ENCODE measurements at places on chromosomes 12 and 14.

DNA sequence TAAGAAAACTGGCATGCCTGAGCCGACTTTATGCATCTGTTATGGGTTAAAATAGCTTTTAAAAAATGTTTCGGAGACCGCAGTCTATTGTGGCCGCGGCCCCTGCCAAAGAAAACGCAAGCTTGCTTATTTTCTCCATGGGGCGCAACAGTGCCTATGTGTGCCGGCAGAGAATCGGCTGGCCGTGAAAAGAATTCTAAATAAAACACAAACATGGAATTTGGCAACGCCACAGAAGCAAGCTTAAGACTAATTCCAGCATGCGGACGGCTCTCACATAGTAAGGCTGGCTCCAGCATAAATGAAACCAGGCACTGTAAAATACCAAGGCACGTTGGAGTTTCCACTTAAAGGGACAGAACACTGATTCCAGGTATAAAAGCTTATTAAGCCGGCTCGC is 56.7 kb downstream of the BCL11B start:
- peak; percentile 58 for DNase-seq

GRCh38 chr14:72023128-72024042 is 91.2 kb downstream of the RGS6 start:
- DNase-seq: peak; percentile 15

- DNase-seq: no peak
Measured at GRCh38 chr12:25364529-25365339, 114.0 kb upstream of the KRAS start.

DNA sequence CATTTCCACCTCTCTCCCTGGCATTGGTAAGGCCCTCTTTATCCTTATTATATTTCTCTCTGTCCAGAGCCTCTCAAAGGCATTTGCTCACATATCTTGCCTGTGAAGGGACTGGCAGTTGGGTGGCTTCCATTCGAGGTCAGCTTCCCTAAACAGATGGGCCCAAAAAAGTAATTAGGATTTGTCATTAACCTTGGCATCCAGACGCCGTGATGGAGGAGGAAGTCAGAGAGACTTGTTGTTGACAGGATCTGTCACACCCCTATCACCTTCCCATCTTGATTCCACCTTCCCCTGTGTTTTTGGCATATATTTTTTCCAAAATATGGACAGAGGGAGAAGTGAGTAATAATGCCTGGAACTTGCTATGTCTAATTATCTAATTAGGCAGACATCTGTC is 54.0 kb upstream of the OAS1 start:
- no peak for DNase-seq

DNA sequence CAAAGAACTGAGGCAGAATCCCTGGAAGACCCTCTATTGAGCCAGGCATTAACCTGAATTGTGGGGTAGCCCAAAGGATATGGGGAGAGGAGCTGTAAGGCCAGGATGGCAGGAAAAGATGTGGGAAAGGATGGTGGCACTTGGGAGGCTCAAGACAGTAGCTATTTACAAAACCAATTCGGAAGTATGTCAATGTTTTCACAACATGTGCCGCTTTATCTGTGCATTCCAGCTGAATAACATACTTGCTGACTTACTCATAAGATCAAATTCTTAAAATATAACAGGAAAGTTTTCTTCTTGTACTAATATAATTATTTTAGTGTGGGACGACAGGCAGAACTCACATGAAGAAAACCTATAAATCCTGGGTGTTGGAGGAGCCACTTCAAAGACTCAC is 10.6 kb downstream of the BBS10 start:
- DNase-seq: peak; percentile 54

DNA sequence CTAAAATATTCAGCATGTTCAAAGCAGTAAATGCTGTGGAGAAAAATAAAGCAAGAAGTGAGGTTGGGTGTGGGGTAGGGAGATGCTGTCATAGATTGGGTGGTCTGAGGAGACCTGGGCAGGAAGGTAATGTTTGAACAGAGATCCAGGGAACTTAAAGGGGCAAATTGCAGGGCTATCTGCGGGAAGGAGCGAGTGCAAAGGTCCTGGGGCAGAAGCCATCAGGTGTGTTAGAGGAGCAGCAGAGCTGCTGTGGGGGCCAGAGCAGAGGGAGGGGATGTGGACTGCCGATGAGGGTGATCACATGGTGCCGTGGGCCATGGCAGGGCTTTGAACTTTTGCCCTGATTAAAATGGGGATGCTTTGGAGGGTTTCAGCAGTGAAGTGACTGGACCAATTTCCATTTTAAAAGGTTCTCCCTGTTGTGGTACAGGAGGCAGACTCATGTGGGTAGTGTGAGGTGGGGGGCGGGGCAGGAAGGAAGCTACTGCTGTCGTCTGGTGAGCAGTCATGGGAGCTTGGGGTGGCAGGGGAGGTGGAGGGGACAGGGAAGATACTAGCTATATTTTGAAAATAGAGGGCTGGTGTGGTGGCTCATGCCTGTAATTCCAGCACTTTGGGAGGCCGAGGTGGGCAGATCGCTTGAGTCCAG is 145.0 kb downstream of the AACS start:
- DNase-seq: no peak

- DNase-seq: no peak
Measured at GRCh38 chr12:52172956-52173355, 18.9 kb downstream of the KRT80 start.

- no peak for DNase-seq
Measured at GRCh38 chr14:55418411-55418810, 6.8 kb upstream of the ATG14 start.

- DNase-seq: peak; percentile 78
Measured at GRCh38 chr14:74653386-74654138, 41.5 kb upstream of the LTBP2 start.

DNA sequence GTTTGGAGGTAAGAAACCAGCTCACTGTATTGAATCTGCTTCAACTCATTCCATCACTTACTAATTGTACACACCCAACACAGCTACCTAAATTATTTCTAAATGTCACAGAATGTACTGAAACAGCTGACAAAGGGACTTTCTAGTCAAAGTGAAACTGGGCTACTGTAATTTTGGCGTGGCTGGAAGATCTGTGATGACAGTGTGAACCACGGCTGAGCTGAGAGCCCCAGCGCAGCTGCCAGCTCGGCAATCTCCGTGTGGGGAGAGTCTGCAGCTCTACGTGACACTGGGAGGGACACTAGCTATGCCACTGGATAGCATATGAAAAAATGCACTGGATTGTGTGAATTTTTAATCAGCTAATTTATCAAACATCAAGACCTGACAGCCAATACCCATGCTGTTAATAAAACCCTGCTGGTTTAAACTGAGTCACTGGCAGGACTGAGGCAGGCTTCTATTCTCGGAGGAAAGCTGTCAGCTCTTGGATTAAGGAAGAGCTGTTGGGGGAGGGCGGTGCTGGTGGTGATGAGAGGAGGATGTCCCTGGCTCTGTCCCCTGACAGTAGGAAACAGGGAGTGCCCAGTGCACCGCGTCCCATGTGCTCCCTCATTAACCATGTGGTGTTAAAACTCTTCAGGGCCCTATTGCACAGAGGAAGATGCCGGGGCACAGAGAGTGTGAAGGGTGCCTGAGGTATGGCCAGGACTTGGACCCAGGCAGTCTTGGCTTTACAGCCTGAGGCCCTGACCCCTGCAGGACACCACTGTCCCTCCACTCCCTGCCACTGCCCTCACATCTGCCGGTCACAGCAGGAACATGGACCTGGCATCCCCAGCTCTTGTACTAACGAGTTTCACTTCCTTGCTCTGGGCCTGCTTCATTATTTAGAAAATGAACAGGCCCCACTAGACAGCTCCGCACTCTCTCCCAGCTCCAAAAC is 13.3 kb downstream of the SLC15A4 start:
- peak; percentile 79 for DNase-seq

GRCh38 chr12:68378872-68379606 is 46.9 kb upstream of the MDM1 start:
- peak; percentile 30 for DNase-seq

GRCh38 chr12:103498990-103499389 is 3.2 kb upstream of the C12orf42 start:
- no peak for DNase-seq

DNA sequence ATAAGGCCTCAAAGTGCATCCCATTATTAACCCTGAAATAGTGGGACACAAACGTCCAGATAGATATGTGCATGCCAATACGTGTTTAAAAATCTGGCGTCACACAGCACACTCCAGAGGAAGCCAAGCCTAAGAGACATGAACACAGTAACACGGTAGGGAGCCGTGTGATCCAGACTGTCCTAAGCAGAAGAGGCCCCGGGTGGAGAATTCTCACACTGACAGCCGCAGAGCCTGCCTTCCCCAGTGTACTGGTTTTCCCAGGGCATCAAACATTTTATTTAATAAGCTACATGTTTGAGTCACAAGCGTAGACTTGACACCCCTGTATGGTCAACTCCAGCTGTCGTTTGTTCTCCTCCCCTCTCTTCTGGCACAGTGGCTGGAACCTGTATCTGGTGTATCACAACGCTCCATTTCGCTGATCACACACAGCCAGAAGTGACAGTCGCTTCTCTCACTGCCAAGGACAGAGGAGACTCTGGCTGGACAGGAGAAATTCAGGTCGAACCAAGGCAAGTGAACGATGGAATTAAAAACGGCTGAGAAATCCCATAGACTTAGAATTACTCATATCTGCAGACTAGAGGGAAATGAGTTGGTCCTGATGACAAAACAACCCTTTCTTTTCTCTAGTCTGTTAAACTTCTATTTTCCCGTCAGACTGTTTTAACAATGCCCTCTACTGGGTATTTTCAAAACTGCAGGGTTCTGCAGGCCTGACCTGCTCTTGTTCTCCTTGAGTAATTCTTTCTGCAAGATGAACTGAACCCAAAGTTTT is 359.9 kb downstream of the RGS6 start:
- DNase-seq: peak; percentile 76

GRCh38 chr14:106185837-106186233 is 659.5 kb downstream of the TMEM121 start:
- DNase-seq: no peak

GRCh38 chr12:4939418-4940023 is 29.8 kb downstream of the KCNA1 start:
- DNase-seq: no peak

GRCh38 chr12:123941624-123942237 is 30.9 kb downstream of the CCDC92 start:
- no peak for DNase-seq

DNA sequence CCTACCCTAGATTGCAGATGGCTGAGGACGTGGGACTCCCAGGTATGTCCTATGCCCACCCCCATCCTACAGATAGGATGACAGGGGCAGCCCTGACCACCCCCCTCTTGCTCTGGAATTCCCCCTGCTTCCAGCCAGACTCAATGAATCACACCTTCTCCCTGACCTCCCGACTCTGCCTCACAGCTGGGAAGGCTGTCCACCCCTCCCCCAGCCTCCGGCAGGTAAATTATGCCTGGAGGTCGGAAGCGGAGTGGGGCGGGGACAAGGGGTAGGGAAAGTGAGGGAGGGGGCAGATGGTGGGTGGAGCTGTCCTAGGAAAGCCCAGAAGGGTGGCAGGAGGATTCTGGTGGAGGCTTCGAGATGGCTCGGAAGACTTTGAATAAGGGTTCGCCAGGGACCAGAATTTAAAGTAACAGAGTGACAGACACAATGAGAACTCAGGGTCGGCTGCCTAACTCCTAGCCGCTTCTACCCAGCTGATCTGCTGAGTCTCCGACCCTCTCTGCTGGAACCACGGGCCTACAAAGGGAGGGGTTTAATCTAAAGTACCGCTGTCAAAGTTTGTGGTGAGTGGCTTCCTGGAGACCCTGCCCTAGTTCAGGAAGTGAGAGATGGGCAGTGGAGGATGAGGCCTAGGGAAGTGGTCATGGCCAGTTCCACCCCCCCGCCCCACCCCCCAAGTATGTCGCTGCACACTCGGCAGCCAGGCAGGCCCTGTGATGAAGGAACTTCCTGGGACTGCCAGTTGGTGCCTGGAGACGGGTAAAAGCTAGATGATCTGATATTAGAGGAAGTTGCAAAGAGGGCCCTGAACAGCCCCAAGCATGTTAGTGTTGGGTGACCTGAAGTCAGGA is 4.2 kb downstream of the PLEKHG3 start:
- peak; percentile 42 for DNase-seq

- peak; percentile 28 for DNase-seq
Measured at GRCh38 chr14:52891800-52892199, 59.0 kb downstream of the FERMT2 start.

GRCh38 chr12:6333029-6333428 is 8.8 kb downstream of the TNFRSF1A start:
- DNase-seq: no peak

DNA sequence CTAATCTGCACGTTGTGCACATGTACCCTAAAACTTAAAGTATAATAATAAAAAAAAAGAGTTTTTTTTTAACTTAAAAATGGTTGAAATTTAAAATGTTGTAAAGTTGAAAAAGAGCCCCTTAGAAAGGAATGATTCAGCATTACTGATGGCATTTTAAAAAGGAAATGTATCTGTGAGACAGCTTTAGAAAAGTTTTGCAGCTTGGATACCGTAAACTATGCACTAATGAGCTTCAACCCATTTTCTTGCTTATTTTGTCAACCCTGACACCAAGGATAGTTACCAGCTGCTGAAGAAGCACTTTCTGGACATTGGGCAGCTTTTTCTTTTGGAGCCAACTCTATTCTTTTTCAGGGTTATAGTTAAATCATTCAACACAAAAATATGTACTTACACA is 4.3 kb downstream of the BICD1 start:
- no peak for DNase-seq

DNA sequence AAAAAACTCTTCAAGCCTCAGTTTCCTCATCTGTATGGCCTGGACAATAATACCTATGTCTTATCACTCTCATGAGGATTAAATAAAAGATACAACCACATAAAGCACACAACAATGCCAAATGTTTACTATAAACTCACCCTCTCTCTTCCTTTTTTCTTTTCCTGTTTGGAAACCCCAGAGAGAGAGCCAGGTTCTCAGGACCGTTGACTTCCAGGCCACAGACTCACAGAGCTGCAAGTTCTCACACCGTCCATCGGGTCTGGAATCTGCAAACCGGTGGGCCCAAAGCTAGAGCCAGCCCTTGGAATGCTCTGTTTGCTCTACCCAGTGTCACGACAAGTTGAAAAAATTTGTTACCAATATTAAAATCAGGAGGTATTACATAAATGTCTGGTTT is 4.6 kb upstream of the CD4 start:
- DNase-seq: no peak

GRCh38 chr14:90870950-90871604 is 54.8 kb upstream of the TTC7B start:
- no peak for DNase-seq

GRCh38 chr14:91957876-91958313 is 10.4 kb upstream of the FBLN5 start:
- no peak for DNase-seq

DNA sequence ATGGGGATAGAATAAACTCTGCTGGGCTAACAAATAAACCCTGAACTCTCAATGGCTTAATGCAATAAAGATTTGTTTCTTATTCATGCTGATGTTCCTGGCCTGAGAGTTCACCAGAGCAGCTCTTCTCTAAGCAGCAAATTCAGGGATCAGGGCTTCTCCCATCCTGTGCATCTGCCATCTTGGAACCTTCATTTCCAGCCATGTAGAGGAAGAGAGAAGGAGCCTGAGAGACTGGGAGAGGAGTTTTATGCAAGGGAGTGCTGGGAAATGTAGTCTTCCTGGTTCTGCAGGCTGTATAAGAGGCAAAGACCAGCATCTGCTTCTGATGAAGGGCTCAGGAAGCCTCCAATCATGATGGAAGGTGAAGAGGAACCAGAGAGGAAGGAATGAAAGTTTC is 20.6 kb upstream of the APOLD1 start:
- DNase-seq: no peak
